ENCODE measurements at places on chromosomes 1 and 21.

DNA sequence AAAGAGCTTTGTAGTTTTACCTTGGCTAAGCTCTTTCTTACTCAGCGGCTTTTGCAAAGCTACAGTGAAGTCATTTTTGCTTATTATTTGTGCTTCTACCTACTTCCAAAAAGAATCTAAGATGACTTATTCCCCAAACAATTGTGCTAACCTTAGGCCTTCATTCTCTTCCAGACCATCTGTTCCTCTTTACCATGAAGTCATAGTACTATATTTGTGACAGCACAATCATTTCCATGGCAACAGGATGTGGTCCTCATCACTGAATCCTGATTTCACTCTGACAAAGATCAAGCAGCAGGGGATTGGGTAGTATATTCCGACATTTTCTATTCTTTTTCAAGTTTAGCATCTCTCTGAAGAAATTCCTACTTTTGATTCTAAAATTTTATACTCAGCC is 24.8 kb upstream of the NMNAT2 start:
- DNase-seq, result no peak

DNA sequence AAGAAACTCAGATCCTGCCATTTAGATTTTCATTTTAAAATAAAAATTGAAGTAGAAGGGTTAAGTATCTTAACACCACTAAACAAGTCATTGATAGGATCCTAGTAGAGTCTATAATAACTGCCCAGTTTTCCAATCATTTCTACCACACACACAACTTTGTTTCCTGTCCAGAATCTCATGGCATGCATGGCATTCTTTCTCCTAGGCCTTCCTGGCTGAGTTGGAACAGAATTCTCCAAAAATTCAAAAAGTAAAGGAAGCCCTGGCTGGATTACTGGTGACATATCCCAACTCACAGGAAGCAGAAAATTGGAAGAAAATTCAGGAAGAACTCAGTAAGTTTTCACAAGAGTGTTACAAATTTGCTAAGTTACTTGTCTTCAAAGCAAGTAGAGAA is 111.4 kb upstream of the BMP8A start:
- DNase-seq, result no peak

GRCh38 chr1:97190326-97190725 is 468.7 kb downstream of the PTBP2 start:
- no peak for DNase-seq

GRCh38 chr1:193614817-193615216 is 428.4 kb upstream of the B3GALT2 start:
- DNase-seq, result no peak

GRCh38 chr1:28249866-28250295 is 9.4 kb upstream of the SESN2 start:
- no peak for DNase-seq

GRCh38 chr1:6962478-6962995 is 177.3 kb downstream of the CAMTA1 start:
- DNase-seq, result peak; percentile 16

DNA sequence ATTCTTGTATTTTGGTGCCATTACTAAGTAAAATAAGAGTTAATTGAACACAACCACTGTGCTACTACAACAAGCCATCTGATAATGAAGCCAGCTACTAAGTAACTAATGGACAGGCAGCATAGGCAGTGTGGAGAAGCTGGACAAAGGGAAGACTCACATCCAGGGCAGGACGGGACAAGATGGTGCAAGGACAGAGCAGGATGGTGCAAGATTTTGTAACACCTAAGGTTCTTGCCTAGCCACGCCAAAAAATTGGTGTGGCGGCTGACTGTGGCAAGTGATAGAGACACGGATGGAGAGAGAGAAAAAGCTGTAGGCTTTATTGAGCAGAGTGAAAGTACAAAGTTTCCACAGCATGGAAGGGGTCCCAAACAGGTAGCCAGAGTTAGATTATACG is 114.0 kb upstream of the VANGL1 start:
- DNase-seq, result no peak

GRCh38 chr1:172960454-172961208 is 90.1 kb downstream of the TNFSF18 start:
- DNase-seq, result no peak
